Cardiac muscle cell (in vitro differentiated cells and primary cell): ENCODE measurements at places on chromosomes 7 and 10.

DNA sequence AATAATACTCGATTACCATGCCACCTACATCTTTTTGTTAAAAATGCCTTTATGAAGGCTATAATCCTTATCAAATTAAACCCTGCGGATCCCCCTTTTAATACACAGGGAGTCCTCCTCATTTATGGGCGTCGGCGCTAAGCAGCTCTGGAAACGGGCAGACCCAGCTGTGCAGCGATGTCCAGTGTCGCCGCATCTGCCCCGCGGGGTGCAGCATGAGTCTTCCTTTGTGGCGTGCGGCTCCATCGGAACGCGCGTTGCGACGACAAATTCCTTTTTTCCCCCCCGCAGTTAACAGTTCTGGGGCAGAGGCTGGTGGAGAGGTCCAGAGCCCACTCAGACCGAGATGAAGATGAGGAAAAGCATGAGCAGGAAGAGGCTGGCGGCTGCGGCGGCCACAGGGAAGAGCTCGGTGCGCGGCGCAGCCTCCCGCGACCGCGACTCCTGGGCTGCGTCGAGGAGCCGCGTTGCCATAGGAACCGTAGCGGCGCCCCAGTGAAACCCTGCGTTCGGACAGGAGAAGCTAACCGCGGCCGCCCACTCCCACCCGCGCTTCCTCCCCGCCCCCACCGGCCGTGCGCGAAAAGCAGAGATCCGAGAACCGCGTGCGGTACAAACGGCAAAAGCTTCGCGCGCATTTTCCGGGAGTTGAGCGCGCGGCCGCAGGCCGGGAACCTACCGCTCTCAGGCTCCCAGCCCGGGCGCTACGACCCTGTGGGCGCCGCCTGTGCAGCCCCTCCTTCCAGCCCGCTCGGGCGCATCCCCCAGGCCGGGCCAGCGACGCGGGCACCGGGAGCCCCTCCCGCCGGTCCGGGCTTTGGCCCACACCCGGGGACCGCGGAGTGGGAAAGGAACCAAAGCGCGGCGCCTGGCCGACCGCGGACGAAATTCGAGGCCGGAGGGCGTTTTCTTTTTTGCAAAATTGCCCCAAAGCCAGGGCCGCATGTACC, 130.6 kb downstream of the SPAG6 start:
- H3K4me1 ChIP-seq: no peaks in the 10 kb centered on the region
- H3K4me3 ChIP-seq: peak overlapping the region; percentile 21
- no peak overlapping the region for H3K27ac ChIP-seq
- H3K36me3 ChIP-seq: no peaks in the 10 kb centered on the region

DNA sequence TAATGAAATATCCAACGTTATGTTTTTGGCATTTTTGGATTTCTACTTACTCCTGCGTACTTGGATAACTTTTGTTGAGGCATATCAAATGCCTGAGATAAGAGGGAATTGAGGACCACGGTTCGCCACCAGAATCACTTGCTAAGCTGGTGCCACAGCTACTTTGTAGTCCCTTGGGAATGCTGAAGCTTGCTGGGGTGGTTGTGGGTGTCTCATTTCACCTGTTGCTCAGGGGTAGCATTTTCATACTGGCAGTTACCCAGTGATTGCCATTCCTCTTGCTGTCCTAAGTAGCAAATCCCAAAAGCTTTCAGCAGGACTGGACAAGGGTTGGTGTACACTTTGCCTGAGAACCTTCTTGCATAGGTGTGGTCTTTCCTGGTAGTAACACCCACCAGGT, 75.2 kb downstream of the CREB5 start:
- H3K27ac ChIP-seq: no peak overlapping the region
- H3K4me3 ChIP-seq: no peak overlapping the region
- DNase-seq: no peak
- H3K36me3 ChIP-seq: no peaks in the 10 kb centered on the region
- no peaks in the 10 kb centered on the region for H3K4me1 ChIP-seq
- no peaks in the 10 kb centered on the region for H3K27me3 ChIP-seq

DNA sequence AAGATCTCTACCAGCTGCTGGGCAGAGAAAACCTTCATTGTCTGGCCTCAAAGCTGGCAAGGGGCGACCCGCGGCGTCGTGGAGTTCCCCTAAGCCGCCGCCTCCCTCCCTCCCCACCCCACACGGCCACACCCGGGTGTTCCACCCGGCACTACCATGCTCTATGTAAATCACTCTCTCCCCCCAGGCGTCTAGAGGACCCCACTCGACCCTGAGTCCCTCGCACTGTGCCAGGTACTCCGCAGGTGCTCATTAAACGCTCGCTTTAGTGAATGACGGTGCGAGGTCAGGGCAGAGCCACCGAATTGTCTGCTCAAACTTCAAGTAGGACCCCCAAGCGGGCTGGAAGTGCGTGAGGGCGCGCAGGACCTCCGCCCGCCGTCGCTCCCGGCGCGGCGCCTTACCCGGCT, 628 bp downstream of the PARP12 start:
- peak overlapping the region; percentile 36 for H3K4me3 ChIP-seq
- DNase-seq: no peak
- H3K27me3 ChIP-seq: peaks cover 23% of the 10 kb centered on the region

- H3K27me3 ChIP-seq: no peaks in the 10 kb centered on the region
- no peak overlapping the region for H3K27ac ChIP-seq
- H3K4me3 ChIP-seq: no peak overlapping the region
These were observed 1.9 kb downstream of the ACSL5 start for GRCh38 chr10:112375721-112376395.

GRCh38 chr10:97075421-97075820, 110.3 kb downstream of the SLIT1 start:
- H3K36me3 ChIP-seq: no peaks in the 10 kb centered on the region
- no peak overlapping the region for H3K4me3 ChIP-seq
- peaks cover 2% of the 10 kb centered on the region for H3K27me3 ChIP-seq
- DNase-seq: no peak

DNA sequence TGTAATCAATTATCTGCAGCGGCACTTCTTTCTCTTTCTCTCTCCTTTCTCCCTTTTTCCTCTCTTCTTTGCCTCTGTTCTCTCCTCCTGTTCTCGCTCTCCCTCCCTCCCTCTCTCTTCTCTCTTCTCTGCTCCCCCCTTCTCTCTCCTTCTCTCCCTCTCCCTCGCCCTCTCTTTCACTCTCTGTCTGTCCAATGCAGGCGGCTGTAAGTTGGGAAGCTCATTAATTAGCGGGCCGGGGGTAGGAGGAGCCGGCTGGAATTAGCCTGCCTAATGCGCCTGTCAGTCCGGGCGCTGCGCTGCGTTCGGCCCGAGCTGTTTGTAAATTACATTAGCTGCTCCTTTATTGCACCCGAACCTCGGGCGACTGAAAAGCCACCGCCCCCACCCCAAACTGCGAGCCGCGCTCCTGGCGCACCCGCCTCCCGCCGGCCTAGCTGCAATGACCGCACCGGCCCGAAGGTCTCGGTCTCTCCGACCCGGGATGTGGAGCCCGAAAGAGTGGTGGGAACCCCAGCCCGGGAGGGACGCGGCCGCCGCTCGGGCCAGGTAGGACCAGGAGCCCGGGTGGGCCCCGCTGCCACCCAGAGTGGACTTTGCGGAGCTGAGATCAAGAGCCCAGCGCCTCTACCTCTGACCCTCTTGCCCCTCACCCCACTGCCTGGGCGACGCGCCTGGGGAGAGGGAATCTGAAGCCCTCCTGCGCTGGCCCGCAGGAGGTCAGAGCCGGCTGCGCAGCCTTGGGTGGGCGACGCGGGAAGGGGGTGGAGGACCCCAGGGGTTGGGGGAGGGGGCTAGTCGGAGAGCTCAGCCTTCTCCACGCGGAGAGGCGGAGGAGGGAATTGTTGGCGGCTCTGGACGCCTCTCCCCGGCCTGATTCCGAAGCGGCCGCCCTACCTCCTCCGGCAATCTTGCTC, at the start of gene LBX1:
Gene LBX1, minus strand, starts transcription at position 198 of the 917 bp plus-strand sequence. CDS start 648 bp downstream, outside the sequence.
- no peaks in the 10 kb centered on the region for H3K36me3 ChIP-seq
- no peak for DNase-seq
- H3K27me3 ChIP-seq: peaks cover 100% of the 10 kb centered on the region
- peaks cover 14% of the 10 kb centered on the region for H3K4me1 ChIP-seq
- no peak within 1 kb of the TSS for H3K27ac ChIP-seq

DNA sequence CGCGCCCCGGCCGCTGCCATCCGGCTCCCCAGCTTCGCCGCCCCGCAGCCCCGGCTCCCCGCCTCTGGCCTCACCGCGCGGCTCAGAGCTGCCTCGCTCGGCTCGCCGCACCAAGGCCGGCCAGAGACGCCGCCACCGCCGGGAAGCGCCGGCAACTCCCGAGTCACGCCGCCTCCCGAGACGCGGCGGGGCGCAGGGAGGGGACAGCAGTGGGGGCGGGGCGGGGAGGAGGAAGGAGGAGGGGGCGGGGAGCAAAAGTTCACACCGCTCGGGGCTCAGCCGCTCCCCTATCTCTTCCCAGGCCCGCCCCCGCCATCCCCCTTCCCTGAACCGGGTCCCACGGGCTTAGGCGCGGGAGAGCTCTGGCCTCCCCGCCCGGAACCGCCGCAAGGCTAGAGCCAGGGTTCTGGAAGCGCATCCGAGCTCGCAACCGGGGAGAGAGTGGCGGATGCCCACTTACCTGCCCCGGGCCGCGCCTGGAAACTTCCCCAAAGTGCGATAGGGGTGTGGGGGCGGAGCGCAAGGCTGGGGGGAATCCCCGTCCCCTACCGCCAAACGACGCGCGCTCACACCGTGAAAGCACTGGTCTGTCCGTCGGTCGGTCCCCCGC, 1.0 kb downstream of the CHST15 start:
- H3K4me1 ChIP-seq: no peaks in the 10 kb centered on the region
- H3K36me3 ChIP-seq: no peaks in the 10 kb centered on the region
- H3K4me3 ChIP-seq: peak overlapping the region; percentile 69
- peaks cover 57% of the 10 kb centered on the region for H3K27me3 ChIP-seq

- H3K4me1 ChIP-seq: peaks cover 6% of the 10 kb centered on the region
- peak overlapping the region; percentile 94 for H3K27ac ChIP-seq
- no peak for DNase-seq
- peaks cover 19% of the 10 kb centered on the region for H3K36me3 ChIP-seq
These were observed 626 bp upstream of the BMS1 start for GRCh38 chr10:42781893-42782445.

- H3K27me3 ChIP-seq: no peaks in the 10 kb centered on the region
- no peak overlapping the region for H3K4me3 ChIP-seq
- no peak for DNase-seq
- no peaks in the 10 kb centered on the region for H3K36me3 ChIP-seq
These were observed 131.0 kb upstream of the PDLIM1 start for GRCh38 chr10:95421782-95422181.

- H3K27ac ChIP-seq: no peak overlapping the region
- H3K36me3 ChIP-seq: no peaks in the 10 kb centered on the region
- no peaks in the 10 kb centered on the region for H3K4me1 ChIP-seq
- no peak overlapping the region for H3K4me3 ChIP-seq
These were observed 66.4 kb downstream of the NHLRC2 start for GRCh38 chr10:113920875-113921274.

DNA sequence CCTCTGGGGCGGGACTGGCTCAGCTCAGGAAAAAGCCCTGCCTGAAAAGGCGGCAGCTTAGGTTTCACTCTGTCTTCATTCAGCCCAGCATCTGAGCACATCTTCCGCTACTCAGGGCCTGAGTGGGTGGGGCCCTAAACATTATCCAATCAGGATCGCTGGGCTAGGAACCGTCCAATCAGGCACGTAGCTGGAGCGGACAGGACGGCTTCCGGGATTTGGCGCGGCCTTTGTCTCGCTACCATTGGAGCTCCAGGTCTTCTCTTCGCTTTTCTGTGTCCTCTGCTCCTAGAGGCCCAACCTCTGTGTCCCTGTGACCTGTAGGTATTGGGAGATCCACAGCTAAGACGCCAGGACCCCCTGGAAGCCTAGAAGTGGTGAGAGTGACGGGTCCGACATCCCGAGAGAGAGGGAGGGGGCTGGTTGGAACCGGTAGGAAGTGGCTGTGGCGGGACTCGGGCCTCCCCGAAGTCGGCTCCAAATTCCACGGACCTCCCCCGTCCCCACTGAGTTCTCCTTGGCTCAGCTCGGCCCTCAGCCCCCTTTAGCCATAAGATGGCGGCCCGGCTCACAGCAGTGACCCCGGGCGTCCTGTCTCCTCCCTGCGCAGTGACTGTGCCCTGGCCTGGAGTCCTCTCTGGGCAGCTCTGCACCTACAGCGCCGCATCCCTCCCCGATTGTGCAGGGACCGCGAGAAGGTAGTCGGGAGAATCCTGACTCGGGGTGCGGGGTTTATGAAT, 99.1 kb downstream of the ZNF680 start:
- H3K36me3 ChIP-seq: no peaks in the 10 kb centered on the region
- DNase-seq: no peak
- no peak overlapping the region for H3K4me3 ChIP-seq
- no peak overlapping the region for H3K27ac ChIP-seq

- H3K4me3 ChIP-seq: peak overlapping the region; percentile 92
- no peaks in the 10 kb centered on the region for H3K27me3 ChIP-seq
- no peak overlapping the region for H3K27ac ChIP-seq
- peaks cover 22% of the 10 kb centered on the region for H3K4me1 ChIP-seq
- no peak for DNase-seq
These were observed 29.8 kb upstream of the EPC1 start for GRCh38 chr10:32376771-32377170.

DNA sequence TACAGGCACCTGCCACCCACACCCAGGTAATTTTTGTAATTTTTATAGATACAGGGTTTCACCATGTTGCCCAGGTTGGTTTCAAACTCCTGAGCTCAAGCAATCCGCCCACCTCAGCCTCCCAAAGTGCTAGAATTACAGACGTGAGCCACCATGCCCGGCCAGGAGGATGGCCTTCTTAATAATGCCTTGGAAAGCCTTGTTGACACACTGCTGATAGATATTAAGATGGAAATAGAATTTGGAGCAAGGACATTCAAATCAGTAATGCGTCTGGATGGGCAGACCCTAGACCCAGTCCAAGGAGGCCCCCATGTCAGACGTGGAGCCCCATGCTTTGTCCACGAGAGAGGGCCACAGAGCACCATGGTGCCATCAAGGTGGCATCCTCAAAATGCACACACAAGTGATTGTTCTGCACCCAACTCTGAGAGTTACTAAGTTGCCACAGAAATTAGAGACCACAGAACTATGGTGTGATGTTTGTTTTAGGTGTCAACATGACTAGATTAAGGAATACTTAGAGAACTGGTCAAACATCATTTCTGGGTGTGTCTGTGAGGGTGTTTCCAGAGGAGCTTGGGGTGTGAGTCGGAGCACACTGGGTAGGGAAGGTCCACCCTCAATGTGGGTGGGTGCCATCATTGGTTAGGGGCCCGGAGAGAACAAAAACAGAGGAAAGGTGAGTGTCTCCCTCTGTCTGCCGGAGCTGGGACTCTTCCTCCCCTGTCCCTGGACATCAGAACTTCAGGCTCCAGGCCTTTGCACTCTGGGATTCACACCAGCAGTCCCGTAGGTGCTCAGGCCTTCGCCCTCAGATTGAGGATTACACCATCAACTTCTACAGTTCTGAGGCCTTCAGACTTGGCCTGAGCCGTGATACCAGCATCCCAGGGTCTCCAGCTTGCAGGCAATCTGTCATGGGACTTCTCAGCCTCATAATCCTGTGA, 34.5 kb downstream of the EBF3 start:
- no peak for DNase-seq
- no peaks in the 10 kb centered on the region for H3K36me3 ChIP-seq
- no peaks in the 10 kb centered on the region for H3K27me3 ChIP-seq
- no peaks in the 10 kb centered on the region for H3K4me1 ChIP-seq

DNA sequence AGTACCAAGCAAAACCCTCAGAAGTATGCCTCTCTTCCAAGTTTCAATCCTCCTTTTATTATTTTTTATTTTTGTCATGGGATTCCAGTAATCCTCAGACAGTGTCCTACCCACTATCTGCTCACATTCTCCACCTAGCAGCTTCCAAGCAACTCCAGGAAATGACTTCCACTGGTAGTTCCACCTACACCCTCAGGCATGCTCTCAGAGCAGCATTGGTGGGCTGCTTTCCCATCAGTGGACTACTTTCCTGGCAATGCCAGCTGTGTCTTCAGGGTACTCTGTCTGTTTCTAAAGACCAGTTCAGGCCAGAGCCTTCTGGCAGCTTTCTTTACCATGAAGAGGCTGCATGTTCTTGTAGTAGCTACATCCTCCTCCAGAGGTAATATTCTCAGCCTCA, 244.0 kb downstream of the HGF start:
- no peaks in the 10 kb centered on the region for H3K27me3 ChIP-seq
- no peak overlapping the region for H3K4me3 ChIP-seq
- DNase-seq: no peak
- no peaks in the 10 kb centered on the region for H3K4me1 ChIP-seq
- no peaks in the 10 kb centered on the region for H3K36me3 ChIP-seq
